ENCODE measurements at places on chromosomes 7 and 10.

DNA sequence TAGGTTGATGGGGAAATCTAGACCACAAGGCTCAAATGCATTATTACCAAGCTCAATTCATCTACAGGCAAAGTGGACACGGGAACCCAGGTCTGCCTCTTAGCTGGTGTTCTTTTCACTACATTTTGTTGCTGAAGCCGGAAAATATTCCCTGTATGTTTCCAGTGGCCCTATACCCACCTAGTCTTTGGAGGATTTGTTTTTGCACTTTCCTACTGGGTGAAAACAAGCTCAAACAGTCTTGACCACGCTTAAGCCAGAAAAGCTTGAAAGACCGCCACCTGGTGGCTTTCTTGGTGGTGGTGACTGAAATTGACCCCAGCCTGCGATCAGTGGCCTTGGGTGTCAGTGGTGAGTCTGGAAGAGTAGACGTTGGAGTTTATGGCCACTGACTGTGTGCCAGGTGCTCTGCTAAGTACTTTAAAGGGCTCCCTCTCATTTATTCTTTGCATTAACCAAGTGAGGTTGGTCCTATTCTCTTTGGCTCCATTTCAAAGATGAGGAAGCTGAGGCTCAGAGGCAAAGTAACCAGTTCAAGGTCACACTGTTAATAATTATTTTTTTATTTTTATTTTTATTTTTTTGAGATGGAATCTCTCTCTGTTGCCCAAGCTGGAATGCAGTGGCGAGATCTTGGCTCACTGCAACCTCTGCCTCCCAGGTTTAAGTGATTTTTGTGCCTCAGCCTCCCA, 11.1 kb upstream of the CRTAC1 start:
- H3K27ac ChIP-seq: no peak overlapping the region
- no peak overlapping the region for H3K4me3 ChIP-seq
- H3K36me3 ChIP-seq: no peaks in the 10 kb centered on the region
- H3K27me3 ChIP-seq: peaks cover 8% of the 10 kb centered on the region

DNA sequence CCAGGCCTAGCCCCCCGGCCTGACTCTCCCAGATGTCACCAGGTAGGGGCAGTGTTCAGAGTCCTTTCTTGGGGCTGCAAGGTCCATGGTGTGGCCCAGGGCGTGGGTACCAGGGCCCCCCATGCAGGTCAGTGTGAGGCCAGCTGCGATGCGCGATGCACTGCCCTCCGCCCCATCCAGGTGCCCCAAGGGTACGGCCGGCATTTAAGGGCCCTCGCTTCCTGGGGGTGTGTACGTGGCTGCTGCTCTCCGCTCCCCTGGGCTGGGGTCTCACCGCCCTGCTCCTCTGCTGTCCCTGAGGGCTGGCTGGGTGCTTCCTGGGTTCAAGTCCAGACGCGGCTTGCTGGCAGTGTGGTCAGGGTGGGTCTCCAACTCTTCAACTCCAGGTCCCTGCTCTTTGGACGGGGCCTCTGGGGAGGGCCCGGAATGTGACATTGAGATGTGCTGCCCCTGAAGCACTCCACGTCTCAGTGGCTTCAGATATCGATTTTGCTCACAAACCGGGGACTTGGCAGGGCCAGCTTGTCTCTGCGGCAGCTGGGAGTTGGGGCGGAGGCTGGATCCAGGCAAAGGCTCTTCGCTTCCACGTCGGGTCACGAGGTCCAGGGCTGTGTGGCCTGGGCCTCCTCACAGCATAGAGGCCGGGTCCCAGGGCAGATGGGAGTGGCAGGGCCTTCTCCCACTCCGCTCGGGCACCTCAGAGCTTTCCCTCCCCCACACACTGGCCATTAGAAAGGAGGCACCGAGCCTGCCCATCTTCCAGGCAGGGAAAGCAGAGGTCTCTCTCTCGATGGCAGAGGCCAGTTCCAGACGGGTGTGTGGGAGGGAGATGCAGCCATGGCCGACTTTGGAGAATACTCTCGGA, 93.2 kb downstream of the UNCX start:
- DNase-seq: no peak
- H3K27me3 ChIP-seq: no peaks in the 10 kb centered on the region
- H3K4me1 ChIP-seq: no peaks in the 10 kb centered on the region
- H3K27ac ChIP-seq: no peak overlapping the region
- H3K4me3 ChIP-seq: no peak overlapping the region
- H3K36me3 ChIP-seq: no peaks in the 10 kb centered on the region

GRCh38 chr10:84427903-84428650, 99.7 kb downstream of the CCSER2 start:
- no peaks in the 10 kb centered on the region for H3K27me3 ChIP-seq
- peak; percentile 57 for DNase-seq
- H3K4me1 ChIP-seq: peaks cover 8% of the 10 kb centered on the region
- no peak overlapping the region for H3K4me3 ChIP-seq
- H3K27ac ChIP-seq: no peak overlapping the region

GRCh38 chr10:8269976-8270375, 215.5 kb downstream of the GATA3 start:
- no peak for DNase-seq
- H3K27me3 ChIP-seq: no peaks in the 10 kb centered on the region
- H3K4me3 ChIP-seq: no peak overlapping the region
- no peaks in the 10 kb centered on the region for H3K4me1 ChIP-seq
- H3K27ac ChIP-seq: no peak overlapping the region
- H3K36me3 ChIP-seq: no peaks in the 10 kb centered on the region

DNA sequence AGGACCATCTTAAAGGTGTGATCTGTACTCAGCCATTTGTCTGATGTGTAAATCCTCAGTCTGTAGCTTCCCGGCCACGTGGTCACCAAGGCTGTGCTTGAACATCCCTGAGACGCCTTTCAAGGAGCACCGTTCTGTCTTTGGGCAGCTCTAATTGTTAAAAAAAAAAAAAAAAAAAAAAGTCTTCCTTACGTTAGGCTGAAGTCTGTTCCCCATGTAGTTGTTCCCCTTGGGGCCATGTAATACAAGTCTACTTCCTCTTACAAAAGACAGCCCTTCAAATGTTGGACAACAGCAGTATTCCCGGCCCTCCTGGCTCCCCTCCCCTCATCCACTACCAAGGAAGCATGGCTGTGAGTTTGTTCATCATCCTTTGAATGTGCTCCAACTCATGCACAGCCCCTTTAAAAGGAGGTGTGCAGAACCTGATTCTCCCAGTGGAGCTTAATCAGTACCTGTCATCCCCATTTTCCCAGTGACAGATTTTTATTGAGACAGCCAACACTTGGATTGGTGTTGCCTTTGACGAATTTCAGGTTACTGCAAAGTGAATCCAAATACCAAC, 392.2 kb upstream of the GALNT17 start:
- no peak overlapping the region for H3K4me3 ChIP-seq
- H3K4me1 ChIP-seq: no peaks in the 10 kb centered on the region
- DNase-seq: no peak
- no peak overlapping the region for H3K27ac ChIP-seq
- H3K27me3 ChIP-seq: no peaks in the 10 kb centered on the region

DNA sequence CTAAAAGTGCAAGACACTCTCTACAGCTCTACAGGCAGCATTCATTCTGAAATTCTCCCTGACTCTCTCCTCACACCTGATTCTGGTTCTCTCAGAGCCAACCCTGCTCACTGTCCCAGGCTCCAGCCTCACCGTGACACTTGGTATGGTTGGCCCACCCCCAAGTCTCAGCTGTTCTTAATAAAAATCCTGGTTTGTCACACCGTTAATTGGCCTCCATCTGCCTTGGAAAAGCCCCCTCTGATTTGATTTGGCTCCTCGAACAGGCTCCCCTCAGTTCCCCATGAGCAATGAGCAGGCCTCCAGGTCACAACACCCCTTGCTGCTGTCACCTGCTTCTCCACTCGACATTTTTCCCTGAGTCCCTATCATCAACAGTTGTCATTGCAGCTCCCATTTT, 507.3 kb upstream of the AUTS2 start:
- H3K4me3 ChIP-seq: no peak overlapping the region
- no peaks in the 10 kb centered on the region for H3K4me1 ChIP-seq
- H3K27ac ChIP-seq: no peak overlapping the region
- H3K36me3 ChIP-seq: no peaks in the 10 kb centered on the region
- DNase-seq: no peak

GRCh38 chr10:112763916-112764520, 186.0 kb upstream of the TCF7L2 start:
- no peak overlapping the region for H3K27ac ChIP-seq
- DNase-seq: peak; percentile 68
- H3K36me3 ChIP-seq: no peaks in the 10 kb centered on the region
- H3K4me3 ChIP-seq: no peak overlapping the region
- no peaks in the 10 kb centered on the region for H3K27me3 ChIP-seq
- no peaks in the 10 kb centered on the region for H3K4me1 ChIP-seq

DNA sequence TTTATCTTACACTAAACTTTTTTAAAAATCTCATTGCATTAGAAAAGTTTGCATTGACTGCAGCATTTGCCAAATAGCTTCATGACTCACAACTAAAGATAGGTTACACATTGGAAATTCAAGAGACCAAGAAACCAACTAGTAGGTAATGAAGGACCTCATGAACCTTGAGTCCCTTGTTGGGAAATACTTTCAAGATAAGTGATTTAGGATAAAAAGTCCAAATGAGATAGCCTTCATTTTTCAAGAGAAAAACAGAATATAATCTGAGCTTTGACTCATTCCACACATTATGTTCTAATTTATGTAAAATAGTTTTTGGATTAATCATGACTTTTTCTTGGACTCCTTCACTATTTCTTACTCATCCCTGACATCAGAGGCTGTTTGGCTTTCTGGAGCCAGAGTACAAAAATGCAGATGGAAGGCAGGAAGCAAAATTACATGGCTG, 13.1 kb upstream of the LIPF start:
- H3K27ac ChIP-seq: peak overlapping the region; percentile 40
- H3K36me3 ChIP-seq: no peaks in the 10 kb centered on the region
- no peaks in the 10 kb centered on the region for H3K27me3 ChIP-seq
- no peak overlapping the region for H3K4me3 ChIP-seq
- H3K4me1 ChIP-seq: peaks cover 5% of the 10 kb centered on the region

- H3K36me3 ChIP-seq: no peaks in the 10 kb centered on the region
- peak; percentile 55 for DNase-seq
- H3K27ac ChIP-seq: no peak overlapping the region
- H3K27me3 ChIP-seq: no peaks in the 10 kb centered on the region
- H3K4me3 ChIP-seq: no peak overlapping the region
Observed at GRCh38 chr10:127986531-127987466, 79.9 kb downstream of the PTPRE start.

- no peak for DNase-seq
- no peak overlapping the region for H3K4me3 ChIP-seq
- no peak overlapping the region for H3K27ac ChIP-seq
- H3K27me3 ChIP-seq: peaks cover 3% of the 10 kb centered on the region
- H3K36me3 ChIP-seq: no peaks in the 10 kb centered on the region
- H3K4me1 ChIP-seq: no peaks in the 10 kb centered on the region
Observed at GRCh38 chr7:28939367-28939766, 18.8 kb downstream of the TRIL start.

DNA sequence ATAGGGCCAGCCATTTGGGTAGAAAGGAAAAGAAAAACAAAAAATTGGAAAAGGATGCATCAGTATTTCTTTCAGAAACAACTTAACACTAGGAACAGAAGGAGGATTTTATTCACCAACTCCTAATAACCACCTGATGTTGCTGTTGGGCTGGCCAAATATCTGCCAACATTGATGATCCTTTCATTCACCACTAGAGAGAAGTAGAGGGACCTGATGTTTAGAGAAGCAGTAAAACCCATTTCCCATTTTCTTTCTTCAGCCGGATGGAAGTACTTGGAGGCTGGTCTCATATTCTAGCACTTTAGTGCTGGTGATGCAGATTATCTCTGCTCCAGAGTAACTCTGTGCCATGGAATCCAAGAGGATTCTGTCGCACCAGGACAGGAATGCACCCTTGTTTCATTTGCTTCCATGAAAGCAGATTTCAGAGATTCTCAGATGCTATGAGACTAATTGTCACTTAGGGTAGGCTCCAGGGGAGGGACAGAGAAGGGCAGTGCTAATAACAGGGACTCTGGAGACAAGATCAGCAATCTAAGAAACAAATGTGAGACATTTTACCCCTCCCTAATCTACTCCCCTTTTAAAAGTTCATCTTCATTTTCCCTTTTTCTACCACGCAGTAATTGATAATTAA, 3.1 kb downstream of the KLLN start:
- peak; percentile 72 for DNase-seq
- no peaks in the 10 kb centered on the region for H3K27me3 ChIP-seq
- no peak overlapping the region for H3K27ac ChIP-seq
- H3K36me3 ChIP-seq: no peaks in the 10 kb centered on the region

DNA sequence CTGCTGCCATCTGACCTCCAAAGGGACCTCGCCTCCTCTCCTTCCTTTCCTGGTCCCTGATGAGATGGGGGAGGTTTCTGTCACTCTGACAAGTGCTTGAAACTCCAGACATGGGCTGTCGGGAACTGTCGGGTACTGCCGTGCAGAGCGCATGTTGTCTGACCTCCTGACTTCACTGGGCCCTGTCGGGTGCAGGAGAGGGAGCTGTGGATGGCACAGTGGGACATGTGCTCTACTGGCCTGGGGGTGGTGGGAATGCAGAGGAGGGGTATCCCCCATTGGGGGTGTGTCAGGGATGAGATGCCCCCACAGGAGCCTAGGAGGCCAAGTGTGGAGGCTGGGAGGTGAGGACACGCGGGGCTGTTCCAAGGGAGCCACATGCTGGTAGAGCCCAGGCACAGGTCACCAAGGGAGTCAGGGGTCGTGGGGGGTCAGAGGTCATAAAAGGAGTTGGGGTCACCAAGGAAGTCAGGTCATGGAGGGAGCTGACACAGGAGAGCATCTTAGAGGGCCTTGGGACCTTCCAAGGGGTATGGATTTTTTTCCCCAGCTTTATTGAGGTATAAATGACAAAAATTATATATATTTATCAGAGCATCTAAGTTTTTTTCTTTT, 30.9 kb downstream of the TMEM120A start:
- peaks cover 7% of the 10 kb centered on the region for H3K36me3 ChIP-seq

- no peaks in the 10 kb centered on the region for H3K27me3 ChIP-seq
- H3K4me3 ChIP-seq: no peak overlapping the region
- H3K27ac ChIP-seq: no peak overlapping the region
- H3K36me3 ChIP-seq: no peaks in the 10 kb centered on the region
- no peaks in the 10 kb centered on the region for H3K4me1 ChIP-seq
Observed at GRCh38 chr7:13770305-13770704, 219.2 kb downstream of the ETV1 start.

GRCh38 chr10:103451831-103452505, at the start of gene CALHM2:
Gene CALHM2 (minus strand): TSS chr10:103452370. CDS start chr10:103449941, 2,429 bp downstream.
- H3K27ac ChIP-seq: peak within 1 kb of the TSS; percentile 78
- peak within 1 kb of the TSS; percentile 64 for H3K4me3 ChIP-seq
- no peaks in the 10 kb centered on the region for H3K27me3 ChIP-seq
- peak; percentile 47 for DNase-seq

- no peak for DNase-seq
- H3K27me3 ChIP-seq: no peaks in the 10 kb centered on the region
- H3K36me3 ChIP-seq: no peaks in the 10 kb centered on the region
- H3K4me3 ChIP-seq: no peak overlapping the region
Observed at GRCh38 chr7:92768501-92769393, 67.6 kb downstream of the CDK6 start.

- no peak overlapping the region for H3K27ac ChIP-seq
- H3K36me3 ChIP-seq: no peaks in the 10 kb centered on the region
- no peaks in the 10 kb centered on the region for H3K27me3 ChIP-seq
- H3K4me1 ChIP-seq: no peaks in the 10 kb centered on the region
- DNase-seq: no peak
Observed at GRCh38 chr10:45227456-45227855, 88.0 kb downstream of the OR13A1 start.

Measured in fibroblast of lung (primary cell).